ENCODE measurements at places on chromosomes 6 and 20.
A peak's percentile ranks its signal among the peaks of the same experiment; 100 is the strongest.

DNA sequence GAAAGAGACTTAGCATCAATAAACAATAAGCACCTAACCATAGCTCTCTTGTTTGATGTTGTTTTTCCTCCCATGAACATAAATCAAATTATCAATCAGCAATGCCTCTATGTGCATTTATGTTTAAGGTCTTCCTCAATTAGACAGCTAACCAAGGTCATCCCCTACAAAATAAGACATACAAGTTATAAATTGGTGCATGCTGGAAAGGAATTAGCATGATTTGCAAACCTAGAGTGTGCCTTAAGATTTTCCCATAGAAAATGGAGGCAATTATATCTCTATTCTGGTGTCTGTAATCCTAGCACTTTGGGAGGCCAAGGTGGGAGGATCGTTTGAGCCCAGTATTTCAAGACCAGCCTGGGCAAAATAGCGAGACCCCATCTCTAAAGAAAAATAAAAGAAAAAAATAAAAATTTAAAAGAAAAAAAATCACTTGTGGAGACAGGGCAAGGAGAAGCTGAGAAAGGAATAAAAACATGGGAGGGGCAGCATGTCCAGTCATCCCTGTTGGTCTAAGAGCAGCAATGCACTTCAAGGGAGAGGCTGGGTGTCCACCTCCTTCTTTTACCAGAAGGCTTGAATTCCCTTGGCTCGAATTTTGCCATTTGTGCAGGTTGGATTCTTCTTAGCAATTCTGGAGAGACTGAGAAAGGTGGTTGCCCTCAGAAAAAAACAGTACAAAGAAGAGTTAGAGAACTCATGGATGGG is 9.3 kb upstream of the SLPI start:
- no peak for DNase-seq

- peak; percentile 75 for DNase-seq
Measured at GRCh38 chr20:63025534-63026331, 19.0 kb upstream of the BHLHE23 start.

DNA sequence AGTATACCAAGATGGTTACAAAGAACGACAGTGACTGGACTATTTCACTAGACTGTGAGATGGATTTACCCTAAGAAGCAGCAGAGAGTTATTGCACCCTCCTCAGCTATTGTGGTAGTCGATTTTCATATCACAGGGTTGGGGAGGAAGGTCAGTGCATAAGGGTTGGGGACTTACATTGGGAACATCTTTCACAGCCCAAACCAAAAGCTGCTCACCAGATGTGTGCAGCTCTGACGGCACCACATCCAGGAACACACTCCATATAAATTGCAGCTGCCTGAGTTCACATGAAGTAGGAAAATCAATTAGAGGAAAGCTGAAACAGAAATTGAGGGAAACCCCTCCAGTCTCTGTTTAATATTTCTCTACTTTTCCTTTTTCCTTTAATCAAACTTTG is 470.5 kb upstream of the NRSN1 start:
- DNase-seq, result no peak

- DNase-seq, result no peak
Measured at GRCh38 chr6:163735076-163735475, 320.6 kb downstream of the QKI start.

DNA sequence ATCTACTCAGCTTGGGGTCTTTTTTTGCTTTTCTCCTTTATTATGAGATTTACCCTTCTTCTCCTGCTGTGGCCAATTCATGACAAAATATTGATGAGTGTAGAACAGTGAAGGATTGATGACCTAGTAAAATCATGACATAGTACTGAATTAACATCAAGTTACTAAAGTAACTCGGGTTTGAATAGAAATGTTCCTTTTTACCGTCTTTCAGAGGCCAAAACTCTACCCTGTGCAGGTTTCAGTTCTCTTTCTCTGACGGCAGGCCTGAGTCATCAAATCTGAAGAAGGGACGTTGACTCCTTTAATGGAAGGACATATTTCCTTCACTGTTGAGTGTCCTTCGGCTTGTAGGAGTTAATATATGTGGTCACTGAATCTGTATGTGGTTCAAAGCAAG is 80.7 kb downstream of the RREB1 start:
- DNase-seq, result no peak

- DNase-seq, result no peak
Measured at GRCh38 chr6:14743144-14743473, 502.8 kb upstream of the JARID2 start.

DNA sequence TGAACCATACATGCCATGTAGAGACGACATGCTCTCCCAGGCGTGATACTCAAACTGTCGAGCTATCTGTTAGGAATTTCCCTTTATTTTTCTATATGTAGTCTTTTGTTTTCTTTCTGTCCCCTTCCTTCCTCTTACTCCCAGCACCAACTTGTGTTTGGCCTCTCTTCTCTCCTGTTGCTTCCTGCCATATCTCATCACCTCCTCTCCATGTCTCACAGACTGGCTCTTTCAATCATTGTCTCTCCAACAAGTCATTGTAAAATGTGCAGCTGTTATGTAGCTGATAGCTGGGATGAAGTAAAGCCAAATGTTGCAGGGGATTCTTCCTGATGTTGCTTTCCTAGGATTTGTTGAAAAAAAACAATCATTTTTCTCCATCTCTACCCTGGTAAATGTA is 234.5 kb downstream of the TMEM242 start:
- DNase-seq, result no peak

- peak; percentile 29 for DNase-seq
Measured at GRCh38 chr20:24986436-24987015, 6.0 kb downstream of the APMAP start.

- no peak for DNase-seq
Measured at GRCh38 chr20:15911581-15911980, 661.7 kb downstream of the KIF16B start.

GRCh38 chr6:166849749-166850183 is 106.6 kb downstream of the RNASET2 start:
- DNase-seq, result no peak

GRCh38 chr6:163367497-163368183 is 46.9 kb upstream of the QKI start:
- peak; percentile 74 for DNase-seq

- DNase-seq, result no peak
Measured at GRCh38 chr20:15756754-15757115, 816.5 kb downstream of the KIF16B start.

- no peak for DNase-seq
Measured at GRCh38 chr6:155974811-155975323, 519.2 kb upstream of the NOX3 start.

DNA sequence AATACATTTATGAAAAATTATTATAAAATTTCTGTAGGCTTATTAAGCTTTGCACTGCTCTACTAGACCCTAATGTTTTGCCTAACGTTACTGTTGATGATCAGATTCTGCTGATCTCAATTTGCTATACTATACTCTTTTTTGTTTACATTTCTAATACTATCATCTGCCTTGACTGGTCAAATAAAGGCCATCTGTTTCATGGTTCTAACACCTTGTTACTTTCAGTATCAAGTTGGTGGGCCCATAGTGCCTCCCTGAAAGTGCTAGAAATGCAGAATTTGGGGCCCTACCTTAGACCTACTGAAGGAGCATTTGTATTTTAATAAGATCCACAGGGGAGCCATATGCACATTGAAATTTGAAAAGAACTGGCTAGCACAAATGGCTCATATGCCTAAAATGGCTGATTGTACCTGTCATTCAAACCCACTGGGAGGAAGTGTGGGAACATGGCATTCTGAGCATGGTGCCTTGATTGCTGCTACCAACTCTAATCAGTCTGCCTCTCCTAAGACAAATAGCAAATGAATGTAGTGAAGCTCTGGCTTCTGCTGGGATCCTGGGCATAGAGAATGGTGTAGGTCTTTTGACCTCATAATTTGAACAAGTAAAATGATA is 199.1 kb upstream of the BTBD3 start:
- DNase-seq, result no peak

DNA sequence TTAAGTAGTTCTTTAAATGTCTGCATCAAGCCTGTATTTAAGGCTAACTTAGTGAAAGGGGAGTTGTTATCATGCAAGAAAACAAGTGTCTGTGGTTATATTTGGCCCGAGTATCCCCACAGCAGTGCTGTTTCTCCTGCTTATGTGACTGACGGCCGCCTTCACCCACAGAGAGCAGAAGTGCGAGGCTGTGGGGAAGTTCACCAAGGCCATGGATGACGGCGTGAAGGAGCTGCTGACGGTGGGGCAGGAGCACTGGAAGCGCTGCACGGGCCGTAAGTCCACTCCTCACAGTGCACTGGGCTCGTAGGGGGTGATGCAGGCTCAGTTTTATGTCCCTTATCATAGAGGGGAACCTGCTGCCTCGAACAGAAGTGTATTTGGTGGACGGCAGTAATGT is 53.2 kb upstream of the SYNJ2 start:
- no peak for DNase-seq

- no peak for DNase-seq
Measured at GRCh38 chr6:139699335-139699734, 324.9 kb upstream of the CITED2 start.

DNA sequence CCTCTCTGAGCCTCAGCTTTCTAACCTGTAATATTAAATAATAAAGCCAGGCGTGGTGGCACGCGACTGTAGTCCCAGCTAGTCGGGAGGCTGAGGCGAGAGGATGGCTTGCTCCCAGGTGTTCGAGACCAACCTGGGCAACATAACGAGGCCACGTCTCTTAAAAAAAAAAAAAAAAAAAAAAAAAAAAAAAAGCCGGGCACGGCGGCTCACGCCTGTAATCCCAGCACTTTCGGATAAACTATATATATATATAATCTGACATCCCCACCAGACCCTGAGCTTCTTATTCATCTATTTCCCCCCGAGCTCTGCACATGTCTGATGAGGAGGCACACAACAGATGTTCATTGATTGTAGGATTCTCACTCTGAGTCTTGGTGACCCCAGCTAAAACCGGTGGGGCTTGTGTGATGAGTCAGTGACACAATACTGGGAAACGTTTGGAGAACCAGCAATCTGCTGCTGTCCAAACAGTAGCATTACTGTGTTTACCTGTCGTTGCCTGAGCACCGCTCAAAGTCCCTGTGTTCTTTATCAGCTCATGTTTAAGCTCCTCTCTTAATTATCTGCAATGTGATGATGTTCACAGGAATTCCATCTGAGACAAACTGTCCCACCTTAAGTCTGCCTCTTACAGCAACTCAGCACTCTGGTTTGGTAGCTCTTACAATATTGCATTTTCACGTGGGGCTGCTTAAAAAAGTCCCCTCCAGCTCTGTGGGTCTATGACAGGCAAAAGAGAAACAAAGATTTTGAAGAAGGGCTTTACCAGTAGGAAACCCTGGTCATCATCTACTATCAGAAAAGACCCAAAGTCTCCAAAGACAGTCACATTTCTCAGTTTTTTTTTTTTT is 1.0 kb upstream of the SPATA2 start:
- DNase-seq, result no peak

- no peak for DNase-seq
Measured at GRCh38 chr20:24604966-24605665, 135.7 kb downstream of the SYNDIG1 start.

GRCh38 chr6:144234399-144234798 is 50.7 kb upstream of the UTRN start:
- no peak for DNase-seq

- DNase-seq, result no peak
Measured at GRCh38 chr6:151808371-151809241, 1.1 kb downstream of the ESR1 start.

- peak; percentile 49 for DNase-seq
Measured at GRCh38 chr6:170095273-170095981, 195.5 kb downstream of the DLL1 start.

- DNase-seq, result peak; percentile 11
Measured at GRCh38 chr20:33646191-33646590, 15.9 kb upstream of the C20orf144 start.

GRCh38 chr6:49564552-49564951 is 14.1 kb downstream of the C6orf141 start:
- DNase-seq, result no peak

DNA sequence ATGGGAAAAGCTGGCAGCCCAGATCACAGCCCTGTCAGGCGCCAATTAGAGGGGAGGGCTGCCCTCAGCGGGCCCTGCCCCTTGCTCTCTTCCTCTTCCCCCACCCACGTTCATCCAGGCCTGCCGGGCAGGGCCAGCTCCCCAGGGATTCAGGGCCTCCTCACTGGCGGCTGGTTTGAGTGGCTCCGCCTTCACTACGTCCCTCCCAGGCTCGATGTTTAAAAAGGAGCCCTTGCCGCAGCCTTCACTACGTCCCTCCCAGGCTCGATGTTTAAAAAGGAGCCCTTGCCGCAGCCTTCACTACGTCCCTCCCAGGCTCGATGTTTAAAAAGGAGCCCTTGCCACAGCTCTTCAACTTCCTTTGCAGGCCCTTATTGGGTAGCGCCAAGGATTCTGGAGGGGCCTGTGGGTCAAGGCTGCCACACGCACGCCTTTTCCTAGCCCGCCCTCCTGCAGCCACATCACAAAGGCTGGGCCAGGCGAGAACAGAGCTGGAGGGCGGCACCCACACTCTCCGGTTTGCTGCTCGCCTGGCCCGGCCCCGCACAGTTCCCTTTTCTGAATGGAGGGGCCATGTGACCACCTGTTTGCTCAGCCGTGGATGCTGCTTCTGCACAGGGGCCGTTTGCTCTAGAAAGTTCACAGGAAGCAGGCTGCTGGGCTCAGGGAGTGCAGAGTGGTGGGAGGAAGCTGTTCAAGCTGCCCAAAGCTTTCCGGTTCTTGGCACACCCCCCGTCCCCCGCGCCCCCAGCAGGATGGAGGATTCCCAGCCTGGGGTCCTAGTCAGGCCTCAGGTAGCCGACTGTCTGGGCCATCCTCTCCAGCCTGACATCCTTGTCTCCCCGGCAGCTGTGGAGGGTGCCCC is 1.6 kb downstream of the SLC17A9 start:
- DNase-seq, result peak; percentile 89

GRCh38 chr6:1605893-1606779 is 3.6 kb upstream of the FOXC1 start:
- no peak for DNase-seq

DNA sequence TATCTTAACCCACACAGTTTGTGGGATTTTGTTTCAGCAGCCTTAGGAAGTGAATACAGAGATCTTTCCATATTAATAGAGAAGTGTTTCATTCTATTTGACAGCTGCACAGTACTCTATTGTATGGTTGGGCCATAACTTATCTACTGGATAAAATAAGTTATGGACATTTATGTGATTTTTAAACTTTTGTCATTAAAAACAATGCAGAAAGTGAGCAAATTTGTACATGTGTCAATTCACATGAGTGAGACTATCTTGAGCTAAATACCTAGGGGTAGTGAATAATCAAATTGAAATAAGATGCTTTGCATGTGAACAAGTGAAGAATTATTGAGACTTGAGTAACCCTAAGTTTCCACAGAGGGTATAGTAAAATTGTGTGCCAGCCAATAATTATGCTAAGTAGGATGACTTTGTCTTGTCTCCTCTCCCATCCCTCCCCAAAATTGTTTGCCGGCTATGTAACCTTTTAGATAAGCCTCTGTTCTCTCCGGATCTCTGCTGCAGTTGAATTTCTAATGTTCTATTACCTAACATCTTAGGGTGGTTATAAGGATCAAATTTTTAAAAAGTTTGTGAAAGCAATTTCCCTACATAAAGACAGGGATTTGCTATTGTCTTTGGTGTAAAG is 33.3 kb upstream of the TPBG start:
- no peak for DNase-seq

GRCh38 chr20:1953621-1954020 is 40.2 kb downstream of the PDYN start:
- no peak for DNase-seq

GRCh38 chr6:169132352-169132940 is 121.2 kb downstream of the THBS2 start:
- no peak for DNase-seq
